ENCODE measurements at places on chromosomes 4 and X.

DNA sequence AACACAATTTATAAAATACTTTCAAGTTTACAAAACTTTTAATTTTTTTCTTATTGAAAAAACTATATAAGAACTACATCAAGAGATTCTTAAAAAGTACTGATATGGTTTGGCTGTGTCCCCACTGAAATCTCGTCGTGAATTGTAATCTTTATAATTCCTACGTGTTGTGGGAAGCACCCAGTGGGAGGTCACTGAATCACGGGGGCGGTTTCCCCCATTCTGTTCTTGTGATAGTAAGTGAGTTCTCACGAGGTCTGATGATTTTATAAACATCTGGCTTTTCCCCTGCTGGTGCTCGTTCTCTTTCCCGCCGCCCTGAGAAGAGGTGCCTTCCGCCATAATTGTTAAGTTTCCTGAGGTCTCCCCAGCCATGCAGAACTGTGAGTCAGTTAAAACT is 88.5 kb downstream of the FRAS1 start:
- no peak for DNase-seq

GRCh38 chrX:68717663-68718442 is 70.4 kb downstream of the STARD8 start:
- DNase-seq, result no peak

DNA sequence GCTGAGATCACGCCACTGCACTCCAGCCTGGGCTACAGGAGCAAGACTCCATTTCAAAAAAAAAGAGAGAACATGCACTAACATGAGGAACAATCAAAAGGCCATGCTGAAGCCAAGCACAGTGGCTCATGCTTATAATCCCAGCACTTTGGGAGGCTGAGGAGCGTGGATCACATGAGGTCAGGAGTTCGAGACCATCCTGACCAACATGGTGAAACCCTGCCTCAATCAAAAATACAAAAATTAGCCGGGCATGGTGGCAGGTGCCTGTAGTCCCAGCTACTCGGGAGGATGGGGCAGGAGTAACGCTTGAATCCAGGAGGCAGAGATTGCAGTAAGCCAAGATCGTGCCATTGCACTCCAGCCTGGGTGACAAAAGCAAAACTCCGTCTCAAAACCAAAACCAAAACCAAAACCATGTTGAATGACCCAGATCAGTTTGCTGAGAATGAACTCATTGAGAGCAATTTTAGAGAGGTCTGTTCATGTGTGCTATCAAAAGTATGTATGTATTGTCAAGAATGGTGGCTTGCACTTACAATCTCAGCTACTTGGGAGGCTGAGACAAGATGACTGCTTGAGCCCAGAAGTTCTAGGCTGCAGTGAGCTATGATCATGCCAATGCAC is 44.8 kb downstream of the PDS5A start:
- DNase-seq, result no peak

DNA sequence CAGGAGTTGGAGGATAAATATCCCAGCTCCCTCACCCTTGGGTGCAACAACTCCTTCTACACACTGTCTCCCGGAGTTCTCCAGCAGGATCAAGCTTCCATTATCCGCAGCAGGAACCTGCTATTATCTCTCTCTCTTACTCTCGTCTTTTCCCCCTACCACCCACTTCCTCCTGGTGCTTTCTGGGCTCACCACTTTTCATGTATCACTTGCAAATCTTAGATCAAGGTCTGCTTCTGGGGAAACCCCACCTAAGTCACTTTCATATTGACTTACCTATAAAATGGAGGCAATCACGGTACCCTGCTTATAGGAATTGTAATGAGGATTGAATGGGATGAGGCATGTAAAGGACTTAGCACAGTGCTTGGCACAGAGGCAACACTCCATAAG is 589.5 kb downstream of the BCOR start:
- no peak for DNase-seq

- no peak for DNase-seq
These were observed 734 bp upstream of the GALNT7 start for GRCh38 chr4:173167758-173168395.

GRCh38 chr4:125010796-125011503 is 298.4 kb upstream of the ANKRD50 start:
- no peak for DNase-seq

- DNase-seq, result no peak
These were observed 27.3 kb downstream of the NELFA start for GRCh38 chr4:1981251-1982058.

DNA sequence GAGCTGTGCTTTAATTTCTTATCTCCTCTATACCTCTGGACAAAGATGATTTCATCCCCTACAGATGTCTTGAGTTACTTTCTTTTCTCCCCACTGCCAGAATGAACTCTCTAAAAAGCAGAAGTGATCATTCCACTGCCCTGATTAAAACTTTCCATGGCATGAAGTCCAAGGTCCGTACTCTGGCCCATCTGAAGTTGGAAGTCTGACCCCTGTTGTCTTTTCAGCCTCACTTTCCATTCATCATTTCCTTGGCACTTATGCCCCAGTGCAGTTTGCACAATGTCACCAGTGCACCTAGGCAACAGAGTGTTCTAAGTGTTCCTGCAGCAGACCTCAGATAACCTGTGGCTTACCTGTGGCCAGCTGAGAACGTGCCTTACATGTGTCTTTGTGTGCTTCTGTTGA is 242.4 kb downstream of the FRAS1 start:
- no peak for DNase-seq

DNA sequence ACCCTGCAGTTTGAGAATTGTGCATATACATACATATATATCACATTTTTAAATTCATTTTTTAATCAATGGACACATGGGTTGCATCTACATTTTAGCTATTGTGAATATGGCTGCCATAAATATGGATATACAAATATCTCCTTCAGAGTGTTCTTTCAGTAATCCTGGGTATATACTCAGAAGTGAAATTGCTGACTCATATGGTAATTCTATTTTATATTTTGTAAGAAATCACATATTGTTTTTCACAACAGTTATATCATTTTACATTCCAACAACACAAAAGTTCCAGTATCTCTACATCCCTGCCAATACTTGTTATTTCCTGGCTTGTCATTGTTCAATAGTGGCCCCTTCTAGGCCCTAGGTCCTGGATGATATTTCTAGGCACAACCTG is 20.6 kb upstream of the HSFX4 start:
- DNase-seq, result no peak

DNA sequence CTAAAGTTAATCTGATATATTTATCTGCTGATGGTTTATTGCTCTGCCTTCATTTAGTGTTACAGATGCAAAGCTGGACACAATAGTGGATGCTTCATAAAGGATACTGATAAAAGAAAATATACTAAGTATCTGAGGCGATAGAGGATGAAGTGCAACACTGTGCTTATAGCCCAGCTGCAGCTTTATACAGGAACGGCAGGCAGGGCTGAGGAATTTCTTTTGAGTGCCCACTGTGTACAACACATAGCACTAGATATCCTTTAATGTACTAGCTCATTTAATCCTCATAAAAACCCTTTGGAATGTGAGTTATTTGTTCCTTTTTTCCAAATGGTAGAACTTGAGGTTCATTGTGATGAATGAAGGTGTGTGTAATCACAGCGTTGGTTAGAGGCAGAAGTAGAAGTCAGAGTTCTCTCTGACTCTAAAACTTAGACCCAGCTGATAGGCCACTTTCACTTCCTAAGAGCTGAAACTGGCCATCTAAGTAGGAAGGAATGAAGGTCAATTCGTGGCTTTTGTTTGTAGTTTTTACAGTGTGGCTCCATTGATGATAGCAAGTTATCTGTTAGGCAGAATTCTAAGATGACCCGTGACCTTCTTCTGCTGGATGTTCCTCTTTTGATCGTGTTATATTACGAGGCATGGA is 138.0 kb downstream of the VEGFC start:
- DNase-seq, result no peak

DNA sequence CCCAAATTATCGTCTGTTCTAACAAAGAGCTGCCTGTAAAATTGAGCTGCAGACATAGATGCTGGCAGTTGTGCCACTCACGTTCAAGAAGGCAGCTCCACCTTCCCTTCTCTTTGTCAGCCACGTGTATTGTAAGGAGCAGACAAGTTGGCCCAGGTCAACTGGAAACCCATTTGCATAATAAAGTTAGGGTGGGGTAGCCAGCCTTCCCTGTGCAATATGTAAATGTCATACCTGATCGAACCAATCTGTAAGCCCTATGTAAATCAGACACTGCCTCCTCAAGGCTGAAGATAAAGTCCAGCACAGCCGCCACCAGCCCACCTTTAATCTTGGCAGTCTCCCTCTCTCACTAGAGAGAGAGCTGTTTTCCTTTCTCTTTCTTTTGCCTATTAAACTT is 117.2 kb downstream of the TMEM144 start:
- no peak for DNase-seq

GRCh38 chrX:23365541-23365940 is 30.9 kb downstream of the PTCHD1 start:
- DNase-seq, result no peak

GRCh38 chr4:80568891-80569290 is 233.4 kb downstream of the CFAP299 start:
- no peak for DNase-seq

- no peak for DNase-seq
These were observed 276.9 kb downstream of the RAB28 start for GRCh38 chr4:13207226-13207625.

GRCh38 chrX:72306085-72306801 is 529 bp upstream of the CITED1 start:
- DNase-seq, result no peak

- DNase-seq, result no peak
These were observed 1028.1 kb downstream of the C4orf33 start for GRCh38 chr4:130124066-130124465.

DNA sequence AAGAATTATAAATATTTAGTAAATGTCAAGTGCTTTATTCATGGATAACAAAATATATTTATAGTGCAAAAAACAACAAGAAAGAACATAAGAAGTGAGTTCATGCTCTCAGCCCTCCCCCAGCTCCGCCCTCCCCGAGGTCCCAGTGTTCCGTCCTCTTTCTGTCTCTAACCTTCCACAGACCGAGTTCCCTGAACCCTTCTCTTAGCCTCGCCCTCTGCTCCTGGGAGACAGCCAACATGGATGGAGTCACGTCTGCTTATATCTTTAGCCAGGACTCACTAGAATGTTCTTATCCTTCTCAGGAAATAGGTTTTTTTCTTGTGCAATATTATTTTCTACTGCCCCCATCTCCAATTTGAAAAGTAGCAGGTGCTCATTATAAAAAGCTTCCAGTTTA is 40.1 kb upstream of the HELT start:
- DNase-seq, result no peak

DNA sequence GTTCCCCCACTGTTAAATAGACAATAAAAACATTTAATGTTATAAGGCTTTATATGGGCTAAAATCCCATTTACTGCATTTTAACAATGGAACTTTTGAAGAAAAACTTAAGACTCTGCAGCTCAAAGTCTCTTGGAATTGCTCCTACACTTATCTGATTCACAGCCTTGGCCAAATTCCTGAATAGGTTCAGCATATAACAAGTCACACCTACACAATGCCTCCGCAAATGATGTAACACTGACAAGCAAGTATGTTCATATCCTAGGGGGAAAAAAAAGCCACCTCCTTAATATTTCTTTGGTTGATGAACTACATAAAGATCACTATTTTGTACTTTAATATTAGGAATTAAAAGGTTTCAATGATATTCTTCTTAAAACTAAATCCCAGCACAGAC is 34.5 kb downstream of the RPS6KA6 start:
- DNase-seq, result no peak

DNA sequence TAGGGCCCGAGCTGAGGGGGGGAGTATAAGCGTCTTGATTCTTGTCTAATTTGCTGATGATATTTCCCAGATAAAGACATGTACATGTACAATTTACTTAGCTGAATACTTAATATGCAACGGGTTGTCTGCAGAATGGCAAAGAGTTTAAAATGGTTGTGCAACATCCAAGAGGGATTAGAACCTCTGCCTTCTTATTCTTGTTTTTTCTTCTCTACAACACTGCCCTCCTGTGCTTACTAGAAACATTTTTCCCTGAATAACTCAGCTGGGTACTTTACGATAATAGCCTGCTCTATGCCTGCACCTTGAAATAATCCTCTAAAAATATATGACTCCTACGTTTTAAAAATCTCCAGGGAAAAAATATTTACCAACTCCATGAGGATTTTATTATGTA is 41.8 kb downstream of the INTS12 start:
- no peak for DNase-seq

GRCh38 chr4:47213971-47214370 is 182.6 kb downstream of the GABRB1 start:
- DNase-seq, result no peak

GRCh38 chrX:100643212-100643611 is 787 bp upstream of the SRPX2 start:
- no peak for DNase-seq

DNA sequence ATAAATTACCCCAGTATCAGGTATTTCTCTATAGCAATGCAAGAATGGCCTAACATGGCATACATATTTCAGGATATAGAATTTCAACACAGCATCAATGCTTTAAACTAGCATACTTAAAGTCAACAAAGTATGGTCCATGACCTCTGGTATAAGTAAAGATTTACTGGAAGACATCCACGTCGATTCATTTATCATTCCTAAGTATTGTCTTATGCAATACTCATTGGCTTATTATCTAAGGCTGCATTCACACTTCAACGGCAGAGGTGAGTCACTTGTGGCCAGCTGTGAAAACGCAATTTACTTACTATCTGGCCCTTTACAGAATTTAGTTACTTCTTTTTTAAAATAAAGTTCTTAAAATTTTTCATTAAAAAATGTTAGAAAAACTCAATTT is 42.6 kb downstream of the ADGRA3 start:
- no peak for DNase-seq

DNA sequence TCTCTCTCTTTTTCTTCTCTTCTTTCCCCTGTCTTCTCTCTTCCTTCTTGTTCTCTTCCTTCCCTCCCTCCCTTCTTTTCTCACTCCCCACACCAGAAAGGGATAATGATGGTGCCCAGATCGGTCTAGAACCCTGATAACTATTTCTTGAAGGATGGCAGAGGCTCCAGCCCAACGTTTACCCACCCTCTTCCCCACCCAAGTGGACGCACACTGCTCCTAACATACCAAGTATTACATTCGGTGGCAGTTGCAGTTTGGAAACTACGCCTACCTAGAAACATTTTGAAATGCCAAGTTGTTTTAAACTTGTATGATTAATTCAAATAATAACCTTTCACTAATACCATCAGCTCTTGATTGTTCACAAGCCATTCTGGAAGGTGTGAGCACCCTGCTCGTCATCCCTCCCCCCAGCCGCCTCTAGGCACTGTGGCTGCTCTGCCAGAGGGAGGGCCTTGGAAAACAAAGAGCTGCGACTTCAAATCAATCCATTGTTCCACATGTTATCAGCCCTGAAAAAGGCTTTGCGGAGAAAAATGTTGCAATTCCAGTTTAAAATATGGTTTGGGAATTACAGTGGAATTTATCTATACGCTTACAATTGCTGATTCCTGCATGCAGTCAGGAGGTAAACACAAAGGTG is 1017.5 kb upstream of the TENM3 start:
- DNase-seq, result no peak

GRCh38 chrX:7088968-7089615 is 58.4 kb upstream of the STS start:
- peak; percentile 28 for DNase-seq

DNA sequence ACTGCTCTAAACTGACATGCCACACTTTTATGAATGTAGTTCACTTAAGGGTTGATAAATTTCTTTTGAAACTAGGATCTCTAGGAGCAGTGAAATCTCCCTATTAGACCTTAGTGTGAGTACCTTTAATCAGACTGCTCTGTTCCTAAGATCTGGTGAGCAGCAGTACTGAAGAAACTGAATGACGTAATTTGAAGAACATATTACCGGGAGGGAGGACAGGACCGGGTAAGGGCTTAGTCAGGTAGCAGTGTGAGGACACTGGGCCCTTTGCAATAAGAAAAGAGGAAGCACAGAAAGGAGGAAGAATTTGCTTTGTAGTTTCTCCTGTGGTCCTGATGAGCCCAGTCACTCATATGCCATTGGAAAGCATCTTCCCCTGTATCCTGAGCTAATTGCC is 255.2 kb downstream of the THOC2 start:
- DNase-seq, result no peak

Data from T-helper 1 cell (primary cell).